ENCODE measurements at places on chromosomes 16 and 17.
A peak's percentile ranks its signal among the peaks of the same experiment; 100 is the strongest.

DNA sequence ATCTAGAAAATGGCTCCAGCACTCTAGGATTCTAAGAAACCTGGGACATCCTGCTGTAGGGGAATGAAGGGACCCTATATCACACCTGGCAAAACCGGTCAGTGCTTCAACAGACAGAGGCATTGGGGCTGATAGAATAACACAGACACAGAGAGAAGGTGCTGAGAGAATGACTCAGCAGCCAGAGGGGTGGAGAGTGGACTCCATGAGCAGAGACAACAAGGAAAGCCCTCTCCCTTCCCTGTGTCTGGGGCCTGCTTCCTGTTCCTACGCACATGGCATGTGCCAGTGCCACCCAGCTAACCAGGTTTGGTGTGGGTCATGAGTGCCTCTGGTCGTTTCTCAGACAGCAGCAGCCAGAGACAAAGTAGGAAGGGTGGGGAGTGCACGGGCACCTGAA lies 140.3 kb downstream of the CCT6B start:
- no peak for DNase-seq

DNA sequence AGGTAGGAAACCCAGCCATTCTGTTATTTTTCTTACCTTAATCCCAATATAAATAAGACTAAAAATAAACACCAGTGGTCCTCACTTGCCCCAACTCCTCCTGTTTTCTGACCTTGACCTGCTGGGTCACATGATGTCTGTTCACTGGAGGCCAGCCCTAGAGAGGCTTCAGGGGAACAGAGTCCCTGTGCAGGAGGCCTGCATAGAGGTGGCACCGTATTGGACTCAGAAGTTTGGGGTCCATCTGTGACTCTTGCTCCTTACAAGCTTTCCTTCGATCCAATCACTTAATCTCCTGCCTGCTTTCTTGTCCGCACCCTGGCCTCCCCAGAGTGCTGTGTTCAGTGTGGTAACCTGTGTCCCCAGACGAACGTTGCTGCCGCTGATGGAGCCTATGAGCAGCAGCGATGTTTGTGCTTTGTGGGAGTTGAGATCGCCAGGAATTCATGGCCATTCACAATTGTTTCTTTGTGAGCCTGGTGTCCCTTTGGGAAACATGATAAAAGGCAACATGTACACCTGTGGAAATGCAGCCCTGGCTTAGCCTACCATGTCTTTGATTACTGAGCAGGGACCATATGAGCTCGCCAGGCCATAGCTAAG lies 4.7 kb downstream of the IGSF6 start:
- DNase-seq, result no peak

- DNase-seq, result no peak
These were observed 8.3 kb upstream of the MAP2K3 start for GRCh38 chr17:21276264-21276588.

GRCh38 chr17:44354582-44355561 lies 8.8 kb downstream of the FAM171A2 start:
- DNase-seq, result peak; percentile 55

DNA sequence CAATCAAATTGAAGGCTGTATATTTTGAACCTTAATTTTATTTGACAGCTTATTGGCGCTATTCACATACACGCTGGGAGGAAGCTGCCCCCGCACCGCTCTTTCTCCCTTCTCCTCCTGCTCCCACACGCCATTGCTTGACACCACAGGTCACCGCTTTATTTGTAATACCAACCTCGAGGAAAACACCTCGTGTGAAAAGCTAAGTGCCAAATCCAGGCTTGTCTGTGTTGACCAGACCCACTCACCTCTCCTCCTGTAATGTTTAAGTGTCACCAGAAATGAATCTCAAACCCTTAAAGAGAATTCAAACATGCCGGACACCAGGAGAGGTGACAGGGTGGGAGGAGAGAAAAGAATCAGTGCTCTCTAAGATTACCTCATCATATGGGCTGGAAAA lies 331.4 kb downstream of the GRIN2A start:
- DNase-seq, result no peak

GRCh38 chr17:43453331-43453812 lies 30.4 kb upstream of the DHX8 start:
- DNase-seq, result no peak

GRCh38 chr17:5706577-5707210 lies 122.4 kb upstream of the NLRP1 start:
- DNase-seq, result peak; percentile 58

- DNase-seq, result no peak
These were observed 50.3 kb upstream of the TOX3 start for GRCh38 chr16:52597073-52597771.

Data from CD4-positive, alpha-beta T cell treated with Interleukin-15 for 4 hours (primary cell).